ENCODE measurements at places on chromosomes 16 and 17.

DNA sequence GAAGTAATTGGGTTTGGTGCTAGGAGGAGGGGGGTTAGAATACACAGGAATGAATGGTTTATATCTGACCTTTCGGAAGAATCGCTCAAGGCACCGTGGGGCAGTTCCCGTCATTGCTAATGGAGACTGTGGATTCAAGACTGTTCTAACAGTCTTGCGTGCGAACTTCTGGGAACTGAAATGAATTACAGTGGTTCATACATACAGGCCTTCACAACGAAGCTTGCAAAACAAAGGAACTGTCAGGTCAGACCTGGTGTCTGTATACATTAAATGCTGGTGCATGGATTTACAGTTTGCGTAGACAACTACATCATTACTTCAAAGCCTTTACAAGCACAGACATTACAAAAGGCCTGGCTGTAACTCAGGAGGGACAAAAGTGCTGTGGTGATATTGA is 983.9 kb downstream of the CDH11 start:
- no peak for DNase-seq

- no peak for DNase-seq
Observed at GRCh38 chr16:82013139-82013538, 1.9 kb upstream of the SDR42E1 start.

DNA sequence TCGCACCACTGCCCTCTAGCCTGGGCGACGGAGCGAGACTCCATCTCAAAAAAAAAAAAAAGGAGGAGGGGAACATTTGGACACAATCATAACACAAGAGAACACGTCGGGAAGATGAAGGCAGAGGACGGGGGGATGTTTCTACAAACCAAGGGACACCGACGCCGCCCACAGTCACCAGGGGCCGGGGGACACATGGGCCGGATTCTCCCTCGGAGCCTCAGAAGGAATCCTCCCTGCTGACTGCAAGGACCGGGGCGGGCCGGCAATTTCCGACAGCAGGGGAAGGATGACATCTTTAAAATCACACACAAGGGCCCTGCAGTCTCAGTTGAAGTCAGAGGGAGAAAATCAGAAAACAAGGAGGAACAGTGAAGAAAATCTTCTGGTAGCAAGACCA is 8.1 kb upstream of the CHMP6 start:
- no peak for DNase-seq

- DNase-seq = no peak
Observed at GRCh38 chr16:191831-192230, 11.6 kb downstream of the HBQ1 start.

- DNase-seq = no peak
Observed at GRCh38 chr16:87065446-87066132, 251.6 kb downstream of the C16orf95 start.
